Sigmoid colon (tissue), 7 donors: ENCODE measurements at places on chromosomes 12 and 14. TPM values are rescaled to one million over a fixed set of nuclear protein-coding genes. Genes with fewer than 3 reads are reported as not detected.

DNA sequence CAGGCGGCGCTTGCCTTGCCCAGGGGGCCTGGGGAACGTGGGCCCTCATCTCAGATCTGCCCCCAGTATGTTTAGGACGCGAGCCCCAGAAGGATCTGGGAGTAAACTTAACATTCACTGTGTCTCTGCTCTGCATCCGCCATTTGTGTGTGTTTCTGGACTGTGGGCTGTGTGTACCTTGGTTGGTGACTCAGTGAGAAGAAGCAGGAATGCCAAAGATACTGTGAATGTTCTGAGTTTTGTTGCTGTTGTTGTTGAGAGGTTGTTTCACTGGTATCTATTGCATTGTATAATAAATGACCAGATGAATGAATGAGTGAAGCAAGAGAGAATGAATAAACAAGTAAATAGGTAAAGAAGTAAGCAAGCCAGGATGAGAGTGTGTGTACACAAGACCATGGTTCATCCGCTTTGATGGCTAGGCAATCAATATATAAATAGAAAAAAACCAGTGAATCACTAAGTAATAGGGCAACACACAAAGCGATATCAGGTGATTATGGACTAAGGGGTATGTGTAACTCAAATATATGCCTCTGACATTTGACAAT, 20.5 kb downstream of the MEG3 start:
- no peak for DNase-seq

GRCh38 chr12:34401659-34402227, 379.4 kb downstream of the ALG10 start:
- DNase-seq = peak; percentile 56

Gene IFI27
- total RNA-seq = 118 TPM

Gene KCNH3
- total RNA-seq = 0.83 TPM

- peak; percentile 97 for DNase-seq
These were observed at the start of gene NID2 for GRCh38 chr14:52068615-52069306. NID2 (minus strand) TSS chr14:52069059; CDS start chr14:52068994, 65 bp downstream.

- no peak for DNase-seq
These were observed 22.3 kb downstream of the DCAF4 start for GRCh38 chr14:72948481-72949138.

DNA sequence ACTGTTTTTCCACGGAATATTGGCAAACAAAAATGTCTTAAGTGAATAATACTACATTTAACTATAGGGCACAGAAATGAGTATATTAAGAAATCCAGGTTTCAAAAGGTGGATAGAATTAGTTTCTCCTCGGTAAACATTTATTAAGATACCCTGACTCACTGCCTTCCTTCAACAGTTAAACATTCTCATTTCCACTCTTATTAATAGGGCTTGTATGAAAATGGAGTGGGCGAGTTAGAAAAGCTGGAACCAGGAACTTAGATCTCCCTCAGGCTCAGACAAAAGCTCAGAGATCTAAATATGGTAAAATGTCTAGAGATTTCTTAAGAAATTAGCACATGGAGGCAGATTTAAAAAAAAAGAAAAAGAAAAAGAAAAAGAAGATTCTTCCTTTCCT, 78.8 kb downstream of the RMST start:
- no peak for DNase-seq

DNA sequence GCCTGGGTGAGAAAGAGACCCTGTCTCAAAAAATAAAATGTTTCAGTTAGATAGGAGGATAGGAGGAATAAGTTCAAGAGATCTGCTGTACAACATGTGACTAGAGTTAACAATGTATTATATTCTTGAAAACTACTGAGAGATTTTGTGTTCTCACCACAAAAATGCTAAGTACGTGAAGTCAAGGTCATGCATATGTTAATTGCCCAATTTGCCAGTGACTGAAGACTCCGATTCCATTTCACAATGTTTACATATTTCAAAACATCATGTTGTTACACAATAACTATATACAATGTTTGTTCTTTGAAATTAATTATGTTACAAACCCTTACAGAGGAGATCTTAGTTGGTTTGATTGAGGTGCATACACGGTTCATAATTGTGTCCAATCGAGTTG, 52.1 kb downstream of the SLC15A4 start:
- DNase-seq = no peak
